Left cardiac atrium (tissue), 4 donors: ENCODE measurements at places on chromosomes 16 and 17. TPM values are rescaled to one million over a fixed set of nuclear protein-coding genes. Genes with fewer than 3 reads are reported as not detected.

Gene NPIPB13
- total RNA-seq, result 3.2 TPM

Gene CDRT15L2
- not detected for total RNA-seq

GRCh38 chr17:45248132-45248957 is 13.5 kb downstream of the SPATA32 start:
- no peak for DNase-seq

- no peak for DNase-seq
These were observed 5.9 kb downstream of the IRX6 start for GRCh38 chr16:55329791-55330428.

GRCh38 chr16:8096211-8096610 is 494.1 kb downstream of the TMEM114 start:
- DNase-seq, result no peak
